Fibroblast of lung (primary cell): ENCODE measurements at places on chromosomes 3 and 15. TPM values are rescaled to one million over a fixed set of nuclear protein-coding genes. Genes with fewer than 3 reads are reported as not detected.

The GPR160 gene
- 0.50 and 0.51 TPM in 2 replicates for total RNA-seq

The PLOD2 gene
- total RNA-seq, result 85.8 and 114 TPM in 2 replicates

The TRMT10C gene
- total RNA-seq, result 23.8 and 32.1 TPM in 2 replicates

The MORC1 gene
- not detected in 2 replicates for total RNA-seq

The PIGZ gene
- total RNA-seq, result 0.51 and 0.66 TPM in 2 replicates
